ENCODE measurements at places on chromosomes 4 and X.

- DNase-seq: no peak
Observed at GRCh38 chrX:13934731-13935130, 95.0 kb downstream of the GEMIN8 start.

DNA sequence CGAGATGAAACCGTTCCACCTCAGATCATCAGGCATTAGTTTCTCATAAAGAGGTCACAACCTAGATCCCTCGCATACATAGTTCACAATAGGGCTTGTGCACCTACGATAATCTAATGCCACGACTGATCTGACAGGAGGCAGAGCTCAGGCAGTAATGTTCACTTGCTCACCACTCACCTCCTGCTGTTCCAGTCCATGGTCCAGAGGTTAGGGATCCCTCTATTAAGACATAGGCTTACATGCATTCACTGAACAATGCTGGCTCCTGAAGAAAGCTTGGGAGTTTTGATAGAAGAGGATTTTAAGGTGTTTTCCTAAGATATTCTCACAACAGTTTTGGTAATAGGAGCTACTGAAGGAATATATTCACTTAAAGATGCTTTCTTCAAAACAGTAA, 236.1 kb upstream of the FTHL17 start:
- DNase-seq: no peak

DNA sequence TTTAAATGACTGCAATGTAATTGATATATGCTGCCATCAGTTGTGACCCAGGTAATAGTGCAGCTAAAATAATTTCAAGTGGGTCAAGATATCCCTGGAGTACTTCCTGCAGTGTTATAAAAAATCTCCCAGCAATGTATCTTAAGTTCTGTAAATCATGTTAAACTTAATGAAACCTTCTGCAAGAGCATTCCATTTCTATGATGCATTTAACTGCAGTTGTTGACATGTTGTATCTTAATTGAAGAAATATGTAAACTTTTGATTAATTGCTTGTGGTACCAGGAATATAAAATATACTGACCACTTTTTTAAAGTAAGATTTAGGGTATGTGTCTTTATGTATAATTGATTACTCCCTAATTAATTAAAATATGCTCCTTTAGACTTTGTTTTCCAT, 213.6 kb downstream of the AFF2 start:
- no peak for DNase-seq

- DNase-seq: no peak
Observed at GRCh38 chr4:55539658-55540057, 7.1 kb downstream of the CLOCK start.

GRCh38 chrX:7841084-7841805, 1.7 kb upstream of the VCX start:
- DNase-seq: no peak

GRCh38 chr4:121788896-121789295, 12.2 kb upstream of the EXOSC9 start:
- no peak for DNase-seq

DNA sequence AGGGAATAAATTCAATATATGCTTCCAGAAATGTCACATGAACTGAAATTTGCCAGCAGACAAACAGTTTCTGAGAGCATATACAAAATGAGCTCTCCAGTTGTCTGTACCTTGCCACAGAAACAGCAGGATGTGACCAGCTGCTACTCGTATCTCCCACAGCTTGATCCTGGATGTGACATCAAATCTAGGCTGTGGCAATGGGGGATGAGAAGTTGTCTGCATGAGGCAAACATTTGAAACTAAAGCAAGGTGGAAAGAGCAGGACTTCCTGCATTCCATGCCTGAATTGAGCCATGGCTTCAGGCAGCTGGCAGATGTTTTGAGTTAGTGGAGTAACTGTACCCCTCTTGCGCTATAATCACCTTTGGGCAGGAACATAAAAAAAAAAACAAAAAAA, 1724.0 kb downstream of the RPA4 start:
- DNase-seq: peak; percentile 59

GRCh38 chrX:107825698-107826237, at the start of gene MID2:
Gene MID2 (plus strand): TSS chrX:107825866. CDS start chrX:107826427, 561 bp downstream.
- peak; percentile 87 for DNase-seq

GRCh38 chr4:146329050-146329716, 114.8 kb downstream of the REELD1 start:
- DNase-seq: no peak

GRCh38 chr4:111359602-111360001, 736.7 kb upstream of the PITX2 start:
- no peak for DNase-seq

DNA sequence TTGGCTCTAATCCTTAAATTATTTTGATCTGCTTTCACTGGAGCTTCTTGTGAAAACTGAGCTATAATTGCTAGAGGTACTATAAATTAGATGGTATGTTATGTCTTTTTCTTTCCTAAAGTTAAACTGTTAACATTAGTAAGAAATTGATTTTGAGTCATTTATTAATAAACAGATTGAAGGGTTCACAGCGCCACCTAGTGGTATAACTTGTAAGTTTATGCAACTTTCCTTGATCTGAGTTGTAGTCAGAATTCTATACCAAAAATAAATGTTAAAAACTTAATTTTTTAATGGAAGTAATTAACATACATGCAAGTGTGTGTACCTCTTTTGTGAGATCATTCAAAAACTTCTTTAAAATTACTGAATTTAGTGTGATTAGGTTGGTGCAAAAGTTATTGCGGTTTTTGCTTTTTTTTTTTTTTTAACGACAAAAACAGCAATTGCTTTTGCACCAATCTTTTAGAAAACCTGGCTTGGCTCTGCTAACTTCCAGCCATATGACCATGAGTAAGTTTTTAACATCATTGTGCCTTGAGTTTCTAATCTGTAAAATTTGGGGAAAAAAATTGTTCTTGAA, 151.5 kb downstream of the CENPC start:
- DNase-seq: no peak

GRCh38 chrX:130704053-130705038, 198.7 kb downstream of the ENOX2 start:
- no peak for DNase-seq

- DNase-seq: no peak
Observed at GRCh38 chr4:130901321-130901720, 1805.4 kb downstream of the C4orf33 start.

GRCh38 chr4:135485371-135485770, 1283.8 kb upstream of the PABPC4L start:
- DNase-seq: no peak

DNA sequence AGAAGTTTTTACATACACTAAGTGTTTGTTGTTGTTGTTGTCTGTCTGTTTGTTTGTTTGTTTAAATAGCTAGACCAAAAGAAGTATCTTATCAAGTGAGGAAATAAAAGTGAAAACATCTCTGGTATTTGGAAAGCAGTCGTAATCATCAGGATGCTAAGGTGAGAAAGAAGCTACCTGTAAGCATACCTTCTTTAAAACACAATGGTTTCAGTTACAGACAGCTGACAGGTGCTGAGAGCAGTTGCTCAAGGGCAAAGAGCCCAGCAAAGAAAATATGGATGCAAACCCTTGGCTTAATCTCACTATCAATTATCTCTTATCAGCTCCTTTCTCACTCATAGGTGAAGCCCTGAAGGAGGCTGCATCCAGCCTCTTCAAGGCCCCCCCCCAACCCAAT, 42.8 kb upstream of the FBXW7 start:
- DNase-seq: no peak

GRCh38 chrX:109635146-109635545, 10.2 kb upstream of the KCNE5 start:
- peak; percentile 67 for DNase-seq

GRCh38 chr4:184526228-184526627, 51.9 kb upstream of the IRF2 start:
- no peak for DNase-seq

DNA sequence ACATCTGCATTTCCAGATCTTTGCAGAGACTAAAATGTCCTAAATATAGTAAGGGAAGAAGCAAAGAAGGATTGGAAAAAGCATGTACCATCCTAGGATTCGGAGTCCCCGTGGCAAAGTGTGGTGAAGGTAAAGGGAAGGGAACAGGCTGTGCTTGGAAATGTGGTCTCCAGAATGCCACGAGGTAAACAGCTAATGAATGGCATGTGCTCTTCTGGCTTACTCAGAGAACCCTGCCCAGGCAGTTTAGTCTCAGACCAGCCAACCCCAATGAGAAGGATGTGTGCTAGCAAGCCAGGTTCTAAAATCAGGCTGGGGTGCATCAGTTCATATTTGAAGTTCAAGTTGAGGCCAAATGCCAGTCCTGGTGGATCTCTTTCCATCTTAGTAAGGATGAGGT, 113.1 kb downstream of the RS1 start:
- no peak for DNase-seq

- DNase-seq: no peak
Observed at GRCh38 chr4:7015383-7016035, 27.7 kb upstream of the TADA2B start.

GRCh38 chr4:94277534-94277933, 65.1 kb downstream of the HPGDS start:
- DNase-seq: no peak

DNA sequence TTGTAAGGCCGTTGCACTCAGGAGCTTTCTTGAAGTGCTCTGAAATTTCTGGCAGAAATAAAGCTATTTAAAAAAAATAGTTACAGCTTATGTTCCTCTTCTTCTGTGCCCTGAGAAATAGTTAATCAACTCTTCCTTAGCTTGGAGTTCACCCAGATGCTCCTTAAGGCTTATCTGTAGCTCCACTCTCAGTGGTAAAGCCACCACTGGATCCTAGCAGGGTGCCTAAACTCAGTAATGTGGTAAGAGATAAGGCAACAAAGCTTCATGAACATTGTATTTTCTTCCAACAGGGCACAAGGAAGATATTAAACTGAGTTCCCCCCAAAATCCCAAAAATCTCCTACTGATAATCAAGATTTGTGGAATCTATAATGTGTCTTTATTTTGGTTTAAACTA, 299.5 kb downstream of the MAPK10 start:
- DNase-seq: no peak

DNA sequence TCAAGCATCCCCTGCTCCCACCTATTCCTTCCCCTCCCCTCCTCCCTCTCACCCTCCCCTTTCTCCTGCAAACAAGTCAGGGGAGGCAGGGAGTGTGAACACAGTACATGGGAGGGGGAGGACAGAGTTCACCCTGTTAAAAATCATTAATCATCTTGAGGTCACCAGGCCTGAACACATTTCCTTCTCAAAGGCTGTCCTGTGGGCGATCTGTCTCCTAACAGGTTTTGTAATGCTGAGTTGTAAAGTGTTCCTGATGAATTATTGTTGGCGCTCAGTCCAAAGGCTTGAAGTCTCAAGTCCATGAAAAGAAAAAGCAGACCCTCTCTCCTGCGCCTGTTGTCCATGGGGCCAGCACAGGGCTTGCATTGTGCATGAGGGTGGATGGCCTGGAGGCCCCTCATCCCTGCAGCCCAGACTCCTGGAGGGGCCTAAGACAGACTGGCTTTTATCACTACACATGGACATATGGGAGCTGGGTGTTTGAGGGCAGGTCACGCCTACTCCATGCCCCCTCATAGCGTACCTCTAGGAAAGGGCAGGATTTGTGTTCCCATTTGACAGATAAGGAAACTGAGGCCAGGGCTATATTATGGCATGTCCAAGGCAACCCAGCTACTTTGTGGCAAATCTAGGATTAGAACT, 189.1 kb downstream of the RAB28 start:
- no peak for DNase-seq

- no peak for DNase-seq
Observed at GRCh38 chr4:1192091-1192492, 19.7 kb upstream of the SPON2 start.

- no peak for DNase-seq
Observed at GRCh38 chr4:65450899-65451298, 219.4 kb downstream of the EPHA5 start.

GRCh38 chrX:41982953-41983352, 59.6 kb upstream of the CASK start:
- no peak for DNase-seq

DNA sequence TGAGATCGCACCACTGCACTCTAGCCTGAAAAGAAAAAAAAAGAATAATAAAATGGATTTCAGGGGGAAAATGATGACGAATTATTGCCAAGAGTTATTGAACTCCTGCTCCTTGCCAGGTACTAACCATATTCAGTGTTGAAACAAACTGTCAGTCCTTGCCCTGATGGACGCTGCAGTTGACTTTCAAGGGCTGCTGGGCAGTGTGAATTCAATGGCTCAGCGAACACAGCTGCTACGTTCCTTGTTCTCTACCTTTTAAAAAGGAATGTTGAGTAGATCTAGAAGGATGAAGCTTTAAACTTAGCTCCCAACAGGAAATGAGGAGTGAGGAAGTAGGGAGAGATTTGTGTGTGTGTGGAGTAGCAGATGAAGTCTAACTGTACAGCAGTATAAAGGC, 2.7 kb downstream of the LIMCH1 start:
- no peak for DNase-seq

GRCh38 chr4:150415213-150415612, 166.7 kb upstream of the MAB21L2 start:
- no peak for DNase-seq

DNA sequence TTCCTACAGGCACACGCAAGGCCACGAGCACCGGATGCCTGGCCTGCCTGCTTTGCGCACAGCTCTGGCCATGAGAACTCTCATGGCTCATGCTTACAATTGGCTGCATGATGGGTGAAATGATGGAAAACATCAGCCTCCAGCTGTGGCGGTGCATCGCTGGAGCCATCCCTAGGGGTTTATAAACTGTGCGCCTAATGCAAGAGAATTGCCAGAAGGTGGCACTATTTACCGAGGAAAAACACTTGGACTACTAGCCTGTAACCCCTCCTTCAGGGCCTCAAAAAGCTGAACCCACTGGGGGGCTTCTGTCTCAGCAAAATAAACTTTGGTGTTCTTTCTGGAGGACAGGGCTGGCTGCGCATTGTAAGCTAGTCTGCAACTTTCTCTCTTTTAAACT, 51.9 kb downstream of the PHKA2 start:
- peak; percentile 51 for DNase-seq

DNA sequence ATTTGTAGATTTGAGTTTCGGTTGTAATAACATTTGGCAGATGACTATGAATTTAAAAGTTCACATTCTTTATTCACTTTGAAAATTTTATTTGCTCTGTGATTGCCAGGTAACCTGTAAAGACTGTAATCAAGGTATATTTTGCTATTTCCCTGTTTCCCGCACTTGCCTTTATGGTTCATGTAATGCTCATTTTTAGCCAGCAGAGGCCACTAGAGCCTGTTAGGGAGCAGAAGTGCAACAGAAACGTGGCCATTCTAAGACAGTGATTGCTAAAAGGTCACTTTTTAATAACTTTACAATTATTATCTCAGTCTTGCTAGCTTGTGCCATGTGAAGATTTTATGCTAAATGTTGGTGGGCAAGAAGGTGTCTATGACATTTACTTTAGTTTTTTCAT, 12.4 kb downstream of the YIPF6 start:
- DNase-seq: peak; percentile 69

Measured in endodermal cell (in vitro differentiated cells).